ENCODE measurements at places on chromosomes 7 and 10.

DNA sequence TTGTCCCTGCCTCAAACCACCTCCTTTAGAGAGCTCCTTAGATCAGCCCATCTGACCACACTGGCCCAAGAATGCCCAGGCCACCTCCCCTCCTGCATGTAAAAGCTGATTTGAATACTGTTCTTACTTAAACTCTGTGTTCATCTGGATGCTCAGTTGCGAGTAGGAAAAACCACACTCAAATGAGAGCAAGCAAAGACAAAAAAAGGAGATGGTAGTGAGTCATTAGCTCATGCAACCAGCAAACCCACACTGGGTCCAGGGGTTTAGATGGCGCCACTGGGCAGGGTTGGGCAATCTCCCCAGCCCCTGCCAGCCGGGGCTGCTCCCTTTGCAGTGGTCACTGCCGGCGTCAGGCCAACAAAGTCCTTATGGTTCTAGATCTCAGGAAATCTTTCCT, 32.7 kb downstream of the TSPAN15 start:
- DNase-seq = no peak

DNA sequence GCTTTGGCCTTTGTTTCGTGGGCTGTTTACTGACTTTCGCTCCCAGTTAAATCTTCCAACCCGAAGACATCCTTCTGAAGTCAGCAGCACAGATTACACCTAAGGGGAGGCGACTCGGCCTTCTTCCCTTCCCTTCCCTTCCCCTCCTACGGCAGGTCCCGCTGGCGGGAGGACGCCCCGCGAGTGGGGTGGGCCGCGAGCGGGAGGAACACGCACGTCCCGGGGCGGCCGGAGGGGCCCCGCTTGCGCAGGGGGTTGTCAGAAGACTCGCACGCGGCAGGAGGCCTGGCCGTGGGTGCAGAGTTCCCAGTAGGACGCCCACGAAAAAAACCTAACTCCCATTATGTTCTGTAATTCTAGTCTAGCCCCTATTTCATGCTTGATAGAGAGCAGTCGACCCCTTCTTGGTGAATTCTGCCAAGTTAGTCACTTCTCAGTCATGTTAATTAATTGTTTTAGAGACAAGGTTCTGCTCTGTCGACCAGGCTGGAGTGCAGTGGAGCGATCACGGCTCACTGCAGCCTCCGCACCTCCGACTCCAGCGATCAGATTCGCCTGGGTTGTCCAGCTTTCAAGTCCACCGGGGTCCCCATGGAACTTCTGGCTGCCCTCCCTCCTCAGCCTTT, 19.2 kb upstream of the ZNF32 start:
- DNase-seq = no peak

- DNase-seq = no peak
Measured at GRCh38 chr10:34323192-34323591, 491.9 kb downstream of the PARD3 start.

GRCh38 chr10:29064680-29065079, 224.2 kb upstream of the LYZL1 start:
- DNase-seq = no peak

DNA sequence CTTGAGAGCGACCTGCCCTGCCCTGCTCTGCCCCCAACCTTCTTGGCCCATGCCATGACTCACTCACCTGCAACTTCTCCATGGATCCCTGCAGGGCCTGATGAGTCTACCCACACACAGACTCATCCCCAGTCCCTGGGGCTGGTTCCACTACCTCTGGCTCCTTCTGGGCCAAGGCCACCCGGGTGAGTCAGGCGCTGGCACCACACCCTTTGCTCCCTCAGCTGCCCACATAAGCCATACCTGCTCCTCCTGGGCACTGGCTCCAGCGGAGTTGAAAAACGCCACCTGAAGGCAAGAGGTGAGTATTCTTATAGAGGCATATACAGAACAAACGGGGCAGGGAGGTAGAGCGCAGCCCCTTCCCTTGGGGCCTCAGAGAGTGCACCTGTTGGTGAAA, 16.2 kb upstream of the MTPAP start:
- DNase-seq = no peak

GRCh38 chr7:147811923-147812322, 778.6 kb upstream of the C7orf33 start:
- no peak for DNase-seq

DNA sequence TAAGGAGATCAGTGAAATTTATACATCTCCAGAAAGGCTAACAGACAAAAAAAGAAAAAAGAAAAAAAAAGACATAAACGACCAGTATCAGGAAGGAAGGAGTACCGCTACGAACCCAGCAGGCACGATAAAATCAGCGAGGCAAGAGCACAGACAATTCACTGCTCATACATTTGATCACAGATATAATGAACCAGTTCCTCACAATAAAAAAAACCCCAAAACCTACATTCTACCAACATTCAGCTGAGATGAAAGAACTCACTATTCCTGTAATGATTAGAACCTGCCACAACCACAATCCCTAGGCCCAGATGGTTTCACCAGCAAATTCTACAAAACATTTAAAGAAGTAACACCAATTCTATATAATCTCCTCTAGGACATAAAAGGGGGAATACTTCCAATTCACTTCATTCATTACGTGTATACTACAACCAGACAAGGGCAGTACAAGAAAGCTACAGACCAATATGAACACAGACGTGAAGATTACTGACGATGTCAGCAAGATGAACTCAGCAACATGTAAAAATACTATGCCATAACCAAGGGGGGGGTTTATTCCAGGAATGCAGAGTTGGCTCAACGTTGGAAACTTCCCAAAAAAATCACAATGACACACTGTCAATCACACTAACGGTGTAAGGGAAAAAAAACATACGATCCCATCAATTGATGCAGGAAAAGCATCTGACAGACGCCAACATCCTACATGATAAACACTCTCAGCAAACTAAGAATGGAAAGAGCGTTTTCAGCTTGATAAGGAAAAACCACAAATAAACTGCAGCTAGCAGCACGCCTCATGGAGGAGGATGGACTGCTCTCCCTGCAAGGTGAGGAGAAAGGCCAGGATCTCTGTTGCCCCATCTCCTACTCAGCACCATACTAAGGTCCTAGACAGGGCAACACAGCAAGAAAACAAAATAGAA, 256.2 kb downstream of the ELFN1 start:
- DNase-seq = no peak

DNA sequence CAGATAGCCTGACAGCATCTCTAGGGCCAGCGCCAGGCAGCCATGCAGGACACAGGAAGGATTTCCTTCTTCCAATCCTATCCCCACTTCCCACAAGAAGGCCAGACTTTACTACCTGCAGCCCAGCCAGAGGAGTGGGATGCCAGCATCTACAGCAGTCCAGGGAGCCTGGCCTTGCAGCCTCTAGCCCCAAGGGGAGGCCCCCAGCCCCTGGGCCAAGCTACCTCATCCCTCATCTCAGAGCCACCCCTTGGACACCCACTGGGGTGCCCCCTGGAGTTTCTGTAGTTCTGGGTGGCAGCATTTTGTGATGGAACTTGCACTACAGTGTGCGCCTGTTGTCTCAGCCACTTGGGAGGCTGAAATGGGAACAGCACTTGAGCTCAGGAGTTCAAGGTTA, 170.8 kb upstream of the PODXL start:
- DNase-seq = no peak

GRCh38 chr10:110260746-110261477, 43.8 kb downstream of the SMNDC1 start:
- no peak for DNase-seq

DNA sequence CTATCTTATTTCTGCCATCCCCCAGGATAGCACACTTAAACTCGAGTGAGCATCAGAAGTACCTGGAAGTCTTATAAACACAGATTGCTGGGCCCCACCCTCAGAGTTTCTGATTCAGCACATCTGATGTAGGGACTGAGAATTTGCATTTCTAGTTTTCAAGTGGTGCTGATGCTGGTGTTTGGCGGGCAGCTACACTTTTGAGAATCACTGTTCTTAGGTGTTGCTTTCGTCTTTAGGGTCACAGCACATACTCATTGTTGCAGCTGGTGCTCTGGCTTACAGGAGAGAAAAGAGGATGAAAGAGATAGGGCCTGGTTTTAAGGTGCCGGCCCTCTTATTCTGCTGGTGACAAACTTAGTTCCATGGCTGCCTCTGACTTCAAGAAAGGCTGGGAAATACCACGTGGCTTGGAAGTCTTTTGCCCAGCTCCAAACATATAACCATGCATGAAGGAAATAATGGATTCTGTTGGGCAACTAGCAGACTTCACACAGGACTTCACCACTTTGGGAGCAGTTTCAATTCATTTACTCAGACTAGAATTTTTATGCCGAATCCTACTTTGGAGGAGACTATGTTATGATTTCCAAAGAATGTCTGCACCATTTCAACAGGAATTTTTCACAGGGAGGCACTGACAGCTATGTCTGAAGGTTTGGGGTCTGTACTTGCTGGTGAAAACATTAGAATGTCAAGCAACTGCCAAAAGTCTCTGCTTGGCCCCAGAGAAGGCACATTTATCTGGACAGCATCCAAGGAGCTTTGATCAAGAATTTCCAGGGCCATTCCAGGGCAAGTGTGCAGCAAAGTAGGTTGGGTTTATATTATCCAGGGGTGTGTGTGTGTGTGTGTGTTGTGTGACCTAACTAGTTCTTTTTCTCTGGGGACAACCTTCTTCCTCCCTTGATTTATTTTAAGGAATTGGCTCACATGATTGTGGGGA, 6.9 kb upstream of the MINDY4 start:
- no peak for DNase-seq

- no peak for DNase-seq
Measured at GRCh38 chr7:71604818-71605414, 473.0 kb downstream of the GALNT17 start.

GRCh38 chr7:73738220-73738611, 386 bp downstream of the ABHD11 start:
- DNase-seq = peak; percentile 44

DNA sequence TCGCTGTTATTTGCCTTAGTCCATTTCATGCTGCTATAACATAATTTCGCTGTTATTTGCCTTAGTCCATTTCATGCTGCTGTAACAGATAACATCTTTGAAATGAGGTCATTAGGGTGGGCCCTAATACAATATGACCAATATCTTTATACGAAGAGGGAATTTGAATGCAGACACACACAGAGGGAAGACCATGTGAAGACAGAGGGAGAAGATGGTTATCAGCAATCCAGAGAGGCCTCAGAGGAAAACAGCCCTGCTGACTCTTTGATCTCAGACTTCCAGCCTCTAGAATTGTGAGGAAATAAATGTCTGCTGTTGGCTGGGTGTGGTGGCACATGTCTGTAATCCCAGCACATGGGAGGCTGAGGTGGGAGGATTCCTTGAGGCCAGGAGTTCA, 404.9 kb downstream of the TYW1 start:
- no peak for DNase-seq

- DNase-seq = no peak
Measured at GRCh38 chr10:124345521-124345920, 73.2 kb downstream of the OAT start.

DNA sequence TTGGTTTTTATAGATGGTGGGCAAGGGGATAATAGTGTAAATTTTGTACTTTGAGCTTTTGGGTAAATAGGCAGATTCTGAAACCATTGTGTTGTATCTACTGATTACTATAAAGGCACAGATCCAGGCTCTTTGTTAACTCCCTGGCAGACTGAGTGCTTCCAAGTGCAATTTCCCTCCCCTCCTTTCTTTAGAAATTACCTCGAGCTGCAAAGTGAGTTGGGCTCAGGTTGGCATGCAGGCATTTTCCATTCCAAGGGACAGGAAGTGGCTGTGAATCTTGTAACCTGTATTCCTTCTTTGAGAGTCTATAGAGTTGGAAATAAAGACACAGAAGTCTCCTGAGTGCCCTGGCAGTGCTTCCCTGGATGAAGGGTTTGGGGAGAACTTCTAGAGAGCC, 494.2 kb upstream of the GALNT17 start:
- DNase-seq = no peak

GRCh38 chr10:26628395-26628794, 69.1 kb upstream of the PDSS1 start:
- no peak for DNase-seq

DNA sequence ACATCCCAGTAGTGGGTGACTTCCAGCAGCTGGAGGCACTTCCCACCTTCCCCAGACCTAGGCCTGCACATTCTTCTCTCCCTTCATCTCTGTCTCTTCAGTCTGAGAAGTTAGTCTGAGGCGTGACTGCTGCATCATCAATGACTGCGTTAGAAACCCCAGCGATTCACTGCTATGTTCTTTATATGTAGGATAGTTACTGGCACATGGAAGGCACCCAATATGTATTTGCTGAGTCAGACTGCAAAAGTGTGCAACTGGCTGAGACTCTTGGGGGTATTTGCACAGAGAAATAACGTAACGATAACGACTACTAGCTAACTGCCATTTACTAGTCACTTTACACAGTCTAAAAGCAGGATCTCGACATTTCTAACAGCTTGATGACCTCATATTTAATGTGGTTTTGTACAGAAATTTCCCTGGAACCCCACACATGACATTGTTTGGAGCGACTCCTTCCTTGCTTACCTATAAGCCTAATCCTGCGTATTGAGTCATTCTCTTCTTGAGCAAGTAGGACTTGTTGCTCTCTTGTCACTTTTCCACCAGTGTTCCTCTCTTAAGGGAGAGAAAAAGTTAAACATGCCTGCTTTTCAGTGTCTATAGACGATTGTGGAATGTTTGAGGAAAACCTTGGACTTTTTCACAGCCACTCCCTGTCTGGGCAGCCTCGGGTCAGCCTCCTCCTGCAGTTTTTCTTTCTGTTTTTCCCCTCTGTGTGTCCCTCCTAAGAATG, 45.5 kb downstream of the THNSL1 start:
- no peak for DNase-seq

DNA sequence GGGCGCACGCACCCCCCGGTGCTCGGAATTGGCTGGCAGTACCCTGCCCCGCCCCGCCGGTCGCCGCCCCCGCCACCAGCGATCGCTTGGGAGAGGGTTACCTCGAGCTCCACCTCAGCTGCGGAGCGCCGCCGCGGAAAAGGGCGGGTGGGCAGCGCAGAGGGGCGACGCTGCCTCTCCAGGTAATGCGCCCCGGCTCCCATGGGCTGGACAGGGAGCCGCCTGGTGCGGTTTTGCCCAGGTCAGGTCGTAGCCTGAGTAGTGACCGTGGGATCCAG, 1.3 kb downstream of the PFKFB3 start:
- peak; percentile 26 for DNase-seq

DNA sequence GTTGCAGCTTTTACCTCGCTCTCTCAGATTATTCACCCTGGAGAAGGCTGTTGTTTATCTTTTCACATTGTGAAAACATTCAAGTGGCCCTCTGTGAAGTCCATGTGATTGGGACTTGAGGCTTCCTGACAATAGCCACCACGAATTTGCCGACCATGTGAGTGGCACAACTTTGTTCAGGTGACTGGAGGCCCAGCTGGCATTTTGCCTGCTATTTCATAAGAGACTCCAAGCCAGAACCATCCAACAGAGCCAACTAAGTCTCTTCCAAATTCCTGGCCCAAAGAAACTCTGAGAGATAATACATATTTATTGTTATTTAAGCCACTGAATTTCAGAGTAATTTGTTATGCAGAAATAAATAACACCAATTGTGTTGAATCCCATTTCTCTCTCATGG, 38.2 kb upstream of the CCSER2 start:
- DNase-seq = no peak
